ENCODE measurements at places on chromosomes 4 and X.

- no peak for DNase-seq
Measured at GRCh38 chrX:139121616-139122286, 408.8 kb upstream of the F9 start.

- DNase-seq = no peak
Measured at GRCh38 chr4:77235289-77235854, 78.4 kb downstream of the CCNG2 start.

DNA sequence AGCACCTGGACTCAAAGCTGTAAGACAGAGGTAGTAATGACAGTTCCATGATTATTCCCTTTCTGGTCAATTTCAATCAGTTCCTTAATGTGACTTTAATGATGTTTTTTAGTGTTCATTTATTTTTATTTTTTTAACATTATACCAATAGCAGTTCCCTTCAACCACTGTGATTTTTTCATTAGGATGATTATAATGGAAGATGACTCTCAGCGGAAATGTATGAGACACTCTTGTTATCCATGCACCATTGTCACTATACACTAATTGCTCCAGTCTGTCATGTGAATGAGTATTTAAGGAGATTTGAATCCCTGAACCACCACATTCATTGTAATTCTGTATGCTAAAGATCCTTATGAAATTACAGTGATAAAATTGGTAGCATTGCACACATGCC is 2102.3 kb upstream of the AGA start:
- DNase-seq = no peak

DNA sequence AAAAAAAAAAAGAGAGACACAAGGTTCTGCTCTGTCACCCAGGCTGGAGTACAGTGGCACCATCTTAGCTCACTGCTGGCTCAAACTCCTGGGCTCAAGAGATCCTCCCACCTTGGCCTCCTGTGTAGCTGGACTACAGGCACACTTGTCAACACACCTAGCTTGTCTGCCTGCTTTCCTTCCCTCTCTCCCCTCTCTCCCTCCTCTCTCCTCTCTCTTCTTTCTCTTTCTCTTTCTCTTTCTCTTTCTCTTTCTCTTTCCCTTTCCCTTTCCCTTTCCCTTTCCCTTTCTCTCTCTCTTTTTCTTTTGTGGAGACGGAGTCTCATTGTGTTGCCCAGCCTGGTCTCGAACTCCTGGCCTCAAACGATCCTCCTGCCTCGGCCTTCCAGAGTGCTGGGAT is 132.1 kb downstream of the DIPK2B start:
- no peak for DNase-seq

DNA sequence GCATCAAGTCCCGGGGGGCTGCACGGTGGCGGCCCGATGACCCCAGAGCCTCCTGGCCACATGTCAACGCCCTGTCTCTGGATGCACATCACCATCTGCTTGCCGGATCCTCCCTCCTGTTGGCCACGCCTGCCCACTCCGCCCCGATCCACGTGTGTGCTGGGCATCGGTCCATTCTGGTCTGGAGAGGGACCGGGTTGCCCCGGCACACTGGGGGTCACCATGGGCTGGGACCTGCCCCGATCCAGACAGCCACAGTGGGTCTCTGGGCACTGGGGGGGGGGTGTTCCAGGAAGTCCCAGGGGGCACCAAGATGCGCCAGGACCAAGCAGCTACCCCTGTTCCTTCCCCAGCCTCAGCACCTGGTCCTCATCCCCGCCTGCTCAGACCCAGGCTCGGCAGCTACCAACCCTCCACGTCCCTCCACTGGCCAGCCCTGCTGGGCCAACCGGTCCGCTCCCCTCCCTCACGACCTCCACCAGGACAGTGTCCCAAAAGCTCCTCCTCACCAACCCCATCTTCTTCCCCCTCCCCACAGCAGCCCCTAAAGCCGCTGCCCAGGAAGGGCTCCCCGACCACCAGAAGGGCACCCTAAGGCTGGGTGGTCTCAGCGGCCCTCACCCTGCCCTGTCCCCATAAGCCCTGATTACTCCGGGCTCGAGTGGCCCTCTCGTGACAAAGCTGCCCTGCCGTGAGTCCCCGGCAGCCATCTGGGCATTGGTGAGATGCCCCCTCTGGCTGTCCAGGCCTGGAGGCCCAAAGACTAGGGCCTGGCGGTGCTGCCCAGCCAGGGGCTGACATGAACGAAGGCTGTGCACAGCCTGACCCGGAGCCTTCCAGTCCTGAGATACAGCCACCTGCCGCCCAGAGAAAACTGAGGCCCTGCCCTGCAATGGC is 4.6 kb downstream of the CTBP1 start:
- peak; percentile 83 for DNase-seq

DNA sequence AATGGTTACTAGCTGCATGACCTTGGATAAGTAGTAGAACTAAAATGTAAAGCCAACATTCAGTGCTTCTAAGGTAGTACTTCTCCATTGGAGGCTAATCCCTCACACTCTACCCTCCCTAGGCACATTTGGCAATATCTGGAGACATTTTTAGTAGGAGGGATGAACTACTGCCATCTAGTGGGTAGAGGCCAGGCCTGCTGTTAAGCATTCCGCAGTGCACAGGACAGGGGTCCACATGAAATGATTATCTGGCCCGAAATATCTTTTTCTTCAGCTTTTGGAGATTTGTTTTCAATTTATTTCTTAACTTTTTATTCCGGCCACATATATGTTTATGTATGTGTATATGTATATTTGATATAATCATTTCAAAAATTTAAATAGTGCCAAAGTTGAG is 36.0 kb upstream of the SPANXC start:
- DNase-seq = no peak

- DNase-seq = no peak
Measured at GRCh38 chr4:159697322-159698283, 594.7 kb downstream of the RAPGEF2 start.

GRCh38 chr4:107835406-107835805 is 10.7 kb downstream of the SGMS2 start:
- no peak for DNase-seq

GRCh38 chr4:105755375-105755774 is 46.8 kb downstream of the GSTCD start:
- no peak for DNase-seq

- DNase-seq = no peak
Measured at GRCh38 chr4:145716661-145717200, 36.8 kb downstream of the C4orf51 start.

DNA sequence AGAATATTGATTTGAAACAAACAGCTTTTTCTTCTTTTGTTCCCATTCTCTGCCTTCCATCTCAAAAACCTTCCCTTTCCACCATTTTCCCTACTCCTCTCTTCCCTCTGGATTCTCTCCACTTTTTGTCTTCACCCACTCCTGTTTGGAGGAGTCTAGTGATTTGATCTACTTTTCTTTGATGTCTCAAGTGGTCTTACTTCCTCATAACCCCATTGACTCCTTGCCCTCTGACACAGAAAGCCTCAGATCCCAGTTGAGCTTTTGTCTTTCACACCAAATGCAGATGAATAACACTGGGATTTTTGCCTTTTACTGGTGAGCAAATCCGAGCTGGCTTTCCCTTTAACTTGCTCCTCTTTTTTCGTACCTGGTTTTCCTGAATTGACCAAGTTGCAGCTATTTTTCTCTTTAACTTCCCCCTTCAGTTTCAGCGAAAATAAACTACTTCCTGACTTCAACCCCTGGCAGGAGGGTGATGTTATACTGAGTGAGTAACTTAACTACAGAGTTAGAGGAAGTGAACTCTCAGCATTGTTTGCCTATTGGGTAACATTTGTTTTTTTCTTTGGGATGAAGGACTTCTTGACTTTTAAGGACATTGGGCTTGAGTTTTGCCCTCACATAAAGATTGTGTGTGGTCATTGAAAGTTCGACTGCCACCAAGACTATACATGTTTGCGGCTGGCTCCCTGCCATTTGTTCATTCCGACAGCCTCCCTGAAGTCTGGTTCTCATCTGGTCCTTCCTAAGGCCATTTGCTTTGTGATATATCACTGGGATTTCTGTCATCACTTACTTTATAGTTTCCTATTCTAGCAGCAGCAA is 392.8 kb upstream of the NR3C2 start:
- no peak for DNase-seq

DNA sequence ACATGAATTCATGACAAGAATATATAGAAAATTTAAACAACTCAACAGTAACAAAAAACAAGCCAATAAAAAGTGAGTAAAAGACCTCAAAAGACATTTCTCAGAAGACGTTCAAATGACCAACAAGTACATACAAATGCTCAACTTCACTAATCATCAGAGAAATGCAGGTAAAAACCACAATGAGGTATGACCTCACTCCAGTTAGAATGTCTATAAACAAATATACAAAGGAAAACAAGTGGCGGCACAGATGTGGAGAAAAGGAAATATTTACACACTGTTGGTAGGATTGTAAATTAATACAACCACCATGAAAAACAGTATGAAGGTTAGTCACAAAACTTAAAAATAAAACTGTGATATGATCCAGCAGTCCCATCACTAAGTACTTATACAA is 1033.1 kb downstream of the RAPGEF2 start:
- no peak for DNase-seq

DNA sequence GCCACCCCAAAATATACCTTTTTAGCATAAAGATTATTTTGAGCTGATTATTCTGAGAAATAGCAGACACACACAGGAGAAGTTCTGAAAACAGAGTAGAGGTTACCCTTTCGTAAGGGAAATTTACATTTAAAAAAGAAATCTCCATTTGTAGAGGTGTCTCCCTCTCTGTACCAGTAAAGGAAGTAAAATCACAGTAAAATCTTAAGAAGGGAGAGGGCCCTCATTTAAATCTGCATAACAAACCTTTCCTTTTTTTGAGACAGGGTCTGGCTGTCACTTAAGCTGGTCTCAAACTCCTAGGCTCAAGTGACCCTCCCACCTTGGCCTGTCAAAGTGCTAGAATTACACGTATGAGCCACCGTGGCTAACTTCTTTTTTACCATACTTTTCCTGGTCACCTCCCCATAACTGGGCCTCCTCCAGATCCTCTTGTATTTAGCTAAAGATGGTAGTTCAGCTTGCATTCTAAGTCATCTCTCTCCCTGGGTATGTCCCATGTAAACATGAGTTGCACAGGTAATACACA is 92.2 kb upstream of the INTU start:
- no peak for DNase-seq

DNA sequence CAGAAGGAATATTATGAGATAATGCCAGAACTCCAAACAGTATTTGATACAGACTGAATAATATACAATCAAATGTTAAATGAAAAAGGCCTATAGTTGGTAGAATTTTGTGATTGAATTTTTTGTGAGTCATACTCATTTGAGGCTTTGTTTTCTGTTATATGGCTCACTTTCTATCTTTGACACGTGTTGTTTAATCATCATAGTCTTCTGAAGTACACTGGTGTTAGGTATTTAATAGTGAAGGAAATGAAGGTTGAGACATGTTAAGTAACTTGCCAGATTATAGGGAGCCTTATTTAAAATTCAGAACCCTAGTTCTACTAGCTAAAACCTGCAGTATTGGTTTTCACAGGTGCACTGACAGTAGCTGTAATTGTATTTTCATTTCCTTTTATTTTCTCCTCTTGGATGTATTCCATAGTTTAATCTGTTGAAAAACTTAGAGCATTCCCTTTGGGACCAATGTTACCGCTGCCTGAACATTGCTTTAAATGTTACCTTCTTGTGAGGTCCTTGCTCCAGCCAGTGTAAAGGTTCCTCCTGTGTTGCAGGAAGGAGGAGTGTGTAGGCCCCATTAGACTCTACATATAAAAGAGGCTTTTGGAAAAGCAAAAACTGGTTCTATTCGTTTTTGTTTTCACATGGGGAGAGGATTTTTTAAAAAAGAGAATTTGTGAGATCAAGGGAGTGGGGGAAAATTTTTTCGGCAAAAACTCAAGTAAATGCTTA is 224.1 kb downstream of the ARHGAP10 start:
- no peak for DNase-seq

DNA sequence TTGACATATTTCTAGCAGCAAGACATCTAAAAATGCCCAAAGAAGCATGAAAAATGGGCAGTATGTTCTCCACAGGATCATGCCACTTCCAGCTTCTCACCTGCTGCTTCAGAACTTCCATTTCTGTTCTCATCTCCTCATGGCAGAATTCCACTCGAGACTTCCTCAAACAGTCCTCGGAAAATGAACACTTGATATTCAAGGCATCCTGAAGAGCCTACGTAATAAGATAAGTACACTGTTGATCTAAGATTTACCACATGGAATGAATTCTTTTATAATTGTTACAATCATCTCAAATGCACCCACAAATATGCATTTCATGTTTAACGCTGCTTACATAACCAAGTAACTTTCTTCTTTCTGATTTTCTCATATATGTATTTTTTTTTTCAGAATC is 14.1 kb downstream of the TNIP3 start:
- no peak for DNase-seq

DNA sequence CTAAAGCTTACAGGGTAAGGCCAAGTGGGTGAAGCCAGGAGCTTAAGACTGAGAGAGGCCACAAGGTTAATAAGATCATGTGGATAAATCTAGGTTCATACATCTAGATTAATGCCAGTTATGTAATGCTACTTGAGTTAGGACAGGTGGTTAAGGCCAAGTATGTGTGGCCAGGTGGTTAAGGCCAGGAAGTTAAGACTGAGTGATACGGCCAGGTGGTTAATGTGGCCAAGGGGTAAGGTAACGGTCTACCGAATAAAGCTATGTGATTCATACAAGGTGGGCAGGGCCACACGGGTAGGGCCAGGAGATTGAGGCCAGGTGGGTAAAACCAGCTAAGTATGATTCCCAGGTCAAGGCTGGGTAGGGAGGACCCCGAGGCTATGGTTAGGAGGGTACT is 223.0 kb downstream of the TACR3 start:
- no peak for DNase-seq

GRCh38 chr4:98994474-98995182 is 893 bp upstream of the METAP1 start:
- DNase-seq = no peak

GRCh38 chr4:7356667-7357310 is 77.9 kb downstream of the PSAPL1 start:
- no peak for DNase-seq

DNA sequence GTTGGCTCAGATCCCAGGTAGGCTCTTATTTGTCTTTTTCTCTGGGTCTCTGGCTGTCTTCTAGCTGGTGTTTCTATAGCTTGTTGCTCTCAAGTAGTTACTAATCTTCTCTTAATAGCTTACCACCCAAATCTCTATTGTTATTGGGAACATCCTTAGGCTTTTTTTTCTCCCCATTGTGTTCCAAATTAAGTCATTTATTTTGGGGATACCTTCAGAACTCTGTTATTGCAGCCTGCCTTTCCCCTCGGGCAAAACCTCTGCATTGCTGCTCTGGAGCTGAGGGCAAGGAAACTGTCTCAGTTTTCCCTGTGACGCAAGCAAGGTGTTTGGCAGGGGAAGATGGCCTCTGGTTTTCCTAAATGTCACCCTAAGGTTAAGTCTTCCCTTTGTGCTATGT is 338.1 kb upstream of the ZCCHC13 start:
- no peak for DNase-seq

Measured in suprapubic skin (tissue), 4 donors.